ENCODE measurements at places on chromosomes 7 and 10.
A peak's percentile ranks its signal among the peaks of the same experiment; 100 is the strongest.

GRCh38 chr7:122148878-122149277 is 4.8 kb upstream of the AASS start:
- DNase-seq, result no peak

DNA sequence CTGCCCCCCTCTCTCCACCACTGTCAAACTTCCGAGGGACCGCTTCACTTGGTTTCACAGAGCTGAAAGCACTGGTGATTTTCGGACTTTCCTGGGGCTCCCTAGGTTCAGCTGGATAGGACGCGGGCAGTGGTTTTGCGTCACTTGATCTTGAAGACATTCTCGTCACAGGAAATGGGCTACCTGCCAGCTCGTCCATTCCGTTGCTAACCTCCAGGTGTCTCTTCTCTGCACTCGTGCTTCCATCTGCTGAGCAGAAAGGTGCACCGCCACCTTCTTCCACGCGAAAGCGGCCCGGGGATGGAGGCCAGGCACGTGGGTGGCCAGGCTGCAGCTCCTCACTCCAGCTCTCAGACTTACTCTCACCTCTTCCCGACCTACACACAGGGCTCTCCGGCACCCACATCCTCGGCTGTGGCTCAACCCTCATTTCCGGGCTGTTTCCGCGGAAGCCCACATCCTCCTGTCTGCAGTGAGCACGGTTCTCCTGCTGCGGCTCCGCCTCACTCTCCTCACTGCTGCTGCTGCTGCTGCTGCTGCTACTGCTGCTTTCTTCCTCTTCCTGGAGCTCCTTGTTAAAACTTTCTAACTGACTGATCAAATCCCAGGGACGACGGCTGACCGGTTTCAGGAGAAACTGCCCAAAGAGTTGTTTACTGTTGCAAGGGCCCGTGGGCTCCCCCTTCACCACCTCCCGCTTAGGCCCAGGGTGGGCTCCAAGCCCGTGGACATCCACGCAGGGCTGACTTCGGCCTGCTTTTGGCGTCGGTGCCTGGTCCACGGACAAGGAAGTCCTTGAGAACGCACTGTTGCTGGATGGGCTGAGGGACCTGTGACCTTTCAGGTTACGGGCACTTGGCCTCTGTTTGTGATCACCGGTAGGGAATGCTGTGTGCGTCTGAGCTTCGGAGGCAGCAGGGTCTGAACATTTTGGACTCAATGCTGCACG is 32.1 kb downstream of the JCAD start:
- DNase-seq, result peak; percentile 20

DNA sequence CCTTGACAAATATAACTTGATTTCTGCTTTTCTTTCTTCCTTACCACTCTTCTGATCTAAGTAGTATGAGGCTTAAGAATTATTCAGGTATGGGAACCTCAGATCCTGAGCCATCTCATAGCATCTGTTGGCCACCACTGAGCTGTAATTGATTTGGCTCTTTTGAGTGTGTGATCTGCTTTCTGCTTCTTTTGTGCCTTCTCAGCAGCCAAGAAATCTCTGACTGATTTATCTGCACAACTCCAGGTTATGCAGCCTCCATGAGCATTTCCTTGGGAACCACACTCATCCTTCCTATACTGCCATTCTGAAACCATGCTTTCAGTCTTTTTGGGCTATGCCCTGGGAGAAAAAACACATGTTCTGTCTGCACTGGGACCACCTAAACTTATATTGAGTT is 178.0 kb upstream of the FAM3C start:
- DNase-seq, result no peak

DNA sequence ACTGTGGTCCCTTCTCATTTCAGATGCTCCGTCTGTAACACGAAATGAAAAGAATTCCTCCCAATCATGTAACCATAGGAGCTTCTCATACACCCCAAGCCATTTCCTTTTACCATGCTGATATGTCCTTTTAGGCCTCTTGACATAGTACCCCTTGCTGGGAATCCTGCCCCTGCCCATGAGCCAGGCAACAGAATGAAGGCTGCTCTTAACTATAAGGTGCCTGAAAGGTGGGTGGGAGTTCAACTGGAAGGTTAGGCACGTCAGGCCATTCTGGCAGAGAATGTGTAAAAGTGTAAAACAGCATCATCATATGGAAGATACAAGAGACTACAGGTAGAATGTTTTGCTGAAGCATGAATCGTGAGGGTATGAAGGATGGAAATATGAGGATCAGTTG is 22.5 kb downstream of the IL2RA start:
- no peak for DNase-seq

DNA sequence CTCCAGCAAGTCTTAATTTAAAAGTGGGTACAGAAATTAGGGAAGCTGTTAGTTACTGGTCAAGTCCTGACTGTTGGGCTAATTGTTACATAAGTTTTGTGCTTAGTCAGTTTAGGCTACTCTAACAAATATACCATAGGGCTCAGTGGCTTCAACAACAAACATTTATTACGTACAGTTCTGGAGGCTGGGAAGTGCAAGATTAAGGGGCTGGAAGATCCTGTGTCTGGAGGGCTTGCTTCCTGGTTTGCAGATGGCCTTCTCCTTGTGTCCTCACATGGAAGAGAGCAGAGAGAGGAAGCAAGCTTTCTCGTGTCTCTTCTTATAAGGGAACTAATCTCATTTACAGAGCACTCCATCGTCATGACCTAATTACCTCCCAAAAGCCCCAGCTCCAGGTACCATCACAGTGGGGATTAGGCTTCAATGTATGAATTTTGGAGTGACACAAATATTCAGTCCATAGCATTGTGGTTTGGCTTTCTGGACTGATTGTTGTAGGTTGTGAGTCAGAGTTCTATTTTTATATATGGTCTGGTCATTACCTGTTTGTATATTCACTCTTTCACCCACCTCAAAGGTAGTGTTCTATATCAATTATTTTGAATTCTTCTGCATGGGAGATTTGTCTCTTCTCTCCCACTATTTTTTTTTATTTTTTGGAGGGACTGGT is 17.1 kb downstream of the ST7 start:
- no peak for DNase-seq

DNA sequence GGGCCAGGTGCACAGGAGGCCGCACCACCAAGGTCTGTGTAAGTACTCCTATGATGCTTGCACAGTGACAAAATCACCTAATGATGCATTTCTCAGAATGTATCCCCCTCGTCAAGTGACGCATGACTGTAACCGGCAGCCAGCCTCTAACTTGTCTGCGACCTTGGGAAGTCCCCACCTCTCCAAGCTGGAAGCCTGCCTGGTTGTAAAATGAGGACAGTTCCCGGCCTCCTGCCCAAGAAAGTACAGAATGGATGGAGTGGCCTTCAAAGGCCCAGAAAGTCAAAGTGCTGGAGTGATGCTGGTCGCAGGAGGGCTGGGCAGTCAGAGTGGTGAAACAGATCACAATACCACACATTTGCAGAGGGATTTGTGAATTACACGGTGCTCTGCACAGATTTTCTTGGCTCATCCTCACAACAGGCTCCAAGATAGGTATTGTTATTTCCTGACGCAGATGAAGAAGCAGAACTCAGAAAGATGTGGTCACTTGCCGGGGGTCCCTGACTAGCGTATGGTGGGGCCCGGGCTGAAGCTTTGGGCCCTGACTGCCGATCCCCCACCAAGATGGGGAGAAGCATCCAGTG is 22.8 kb downstream of the SPOCK2 start:
- no peak for DNase-seq

DNA sequence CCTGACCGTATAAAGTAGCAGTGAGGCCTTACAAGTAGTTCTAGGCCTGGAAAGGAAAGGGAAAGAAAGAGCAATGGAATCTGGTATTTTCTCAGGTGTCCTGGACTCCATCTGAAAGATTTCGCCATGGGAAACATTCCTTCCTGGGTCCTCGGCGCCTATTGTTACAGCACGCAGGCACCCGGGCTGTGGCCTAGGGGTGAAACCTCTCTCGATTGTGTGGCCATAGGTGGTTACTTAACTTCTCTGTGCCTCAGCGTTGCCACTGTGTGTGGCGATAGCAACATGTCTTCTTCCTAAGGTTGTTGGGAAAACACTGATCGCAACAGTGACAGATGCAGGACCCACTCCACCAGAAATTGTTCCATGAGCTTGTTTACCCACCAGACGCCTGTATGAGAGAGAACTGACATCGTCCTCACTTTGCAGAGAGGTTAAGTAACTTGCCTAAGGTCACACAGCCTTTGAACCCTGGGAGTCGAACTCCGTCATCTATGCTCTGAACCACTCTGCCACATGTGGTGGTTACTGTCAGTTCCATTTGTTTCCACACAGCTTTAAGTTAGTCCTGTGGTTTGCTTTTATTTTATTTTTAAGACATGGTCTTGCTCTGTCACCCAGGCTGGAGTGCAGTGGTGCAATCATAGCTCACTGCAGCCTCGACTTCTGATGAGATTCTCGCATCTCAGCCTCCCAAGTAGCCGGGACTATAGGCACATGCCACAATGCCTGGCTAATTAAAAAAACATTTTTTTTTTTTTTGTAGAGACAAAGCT is 73.4 kb downstream of the LHPP start:
- DNase-seq, result no peak

DNA sequence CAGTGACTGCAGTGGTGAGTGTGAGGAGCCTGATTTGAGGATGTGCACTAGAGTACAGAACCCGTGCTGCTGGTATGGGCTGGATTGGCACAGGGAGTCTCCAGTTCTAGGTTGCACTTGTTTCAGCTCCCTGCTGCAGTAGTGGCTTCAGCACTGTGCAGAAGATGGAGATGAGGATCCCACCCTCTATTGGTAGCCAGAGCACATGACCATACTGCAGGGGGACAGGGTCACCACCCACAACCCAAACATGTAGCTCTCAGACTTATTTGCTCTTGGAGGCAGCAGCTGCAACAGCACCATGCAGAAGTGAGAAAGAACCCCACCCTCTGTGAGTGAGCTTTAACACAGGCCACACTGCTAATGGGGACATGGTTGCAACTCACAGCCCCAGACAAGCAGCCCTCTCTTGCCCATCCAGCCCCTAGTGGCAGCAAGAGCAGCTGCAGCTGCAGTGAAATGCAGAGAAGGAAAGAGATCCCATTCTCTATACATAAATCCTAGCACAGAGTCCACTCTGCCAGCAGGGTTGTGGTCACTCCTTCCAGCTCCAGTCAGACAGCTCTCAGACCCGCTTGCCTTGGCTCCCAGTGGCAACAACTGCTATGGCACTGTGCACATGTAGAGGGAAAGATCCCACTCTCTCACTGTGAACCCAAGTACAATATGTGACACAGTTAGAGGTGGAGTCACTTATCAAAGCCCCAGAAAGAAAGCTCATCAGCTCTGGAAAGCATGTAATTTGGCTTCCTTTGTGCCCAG is 51.4 kb upstream of the SCIN start:
- DNase-seq, result no peak

DNA sequence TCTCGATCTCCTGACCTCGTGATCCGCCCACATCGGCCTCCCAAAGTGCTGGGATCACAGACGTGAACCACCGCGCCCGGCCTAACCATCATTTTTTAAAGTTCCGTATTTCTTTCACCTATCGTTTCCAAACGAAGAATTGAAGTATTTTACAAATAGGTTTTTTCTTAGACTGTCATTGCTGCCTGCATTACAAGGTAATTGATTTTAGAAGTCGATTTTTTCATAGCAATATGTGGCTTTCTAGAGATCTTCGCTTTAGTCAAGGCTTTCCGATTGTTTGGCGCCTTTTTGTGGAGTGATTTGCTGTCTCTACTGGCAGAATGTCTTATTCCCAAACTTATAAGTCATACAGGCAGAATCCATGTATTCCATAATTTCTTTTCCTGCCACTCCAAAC is 109.2 kb downstream of the TRIL start:
- no peak for DNase-seq

Measured in DMS153 (cell line).